ENCODE measurements at places on chromosomes 7 and 10.

- peaks cover 9% of the 10 kb centered on the region for H3K4me1 ChIP-seq
- no peaks in the 10 kb centered on the region for H3K36me3 ChIP-seq
- H3K4me3 ChIP-seq: no peak overlapping the region
- no peak for DNase-seq
- H3K27ac ChIP-seq: no peak overlapping the region
Observed at GRCh38 chr10:109880886-109881768, 42.2 kb downstream of the XPNPEP1 start.

DNA sequence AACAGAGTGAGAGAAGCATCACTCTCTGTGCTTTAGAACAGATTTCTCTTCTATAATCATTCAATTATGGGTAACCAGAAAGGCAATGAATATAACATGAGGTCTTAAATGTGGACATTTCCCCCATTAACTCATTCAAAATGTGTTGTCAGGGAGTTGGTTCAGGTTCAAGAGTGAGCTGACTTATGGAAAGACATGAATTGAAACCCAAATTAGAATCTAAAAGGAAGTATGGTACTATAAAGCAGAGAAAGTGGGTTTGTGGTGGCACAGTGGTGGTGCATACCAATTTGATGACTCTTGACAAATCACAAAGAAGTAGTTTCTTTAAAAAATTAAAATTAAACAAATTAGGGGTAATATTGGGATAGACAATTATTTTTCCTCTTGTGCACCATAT is 114.6 kb upstream of the MEOX2 start:
- H3K27ac ChIP-seq: peak overlapping the region; percentile 71
- DNase-seq: no peak
- H3K4me1 ChIP-seq: no peaks in the 10 kb centered on the region
- no peaks in the 10 kb centered on the region for H3K36me3 ChIP-seq
- H3K4me3 ChIP-seq: no peak overlapping the region

- DNase-seq: no peak
- no peak overlapping the region for H3K4me3 ChIP-seq
- H3K4me1 ChIP-seq: peaks cover 9% of the 10 kb centered on the region
- H3K27me3 ChIP-seq: no peaks in the 10 kb centered on the region
- no peaks in the 10 kb centered on the region for H3K36me3 ChIP-seq
- H3K27ac ChIP-seq: no peak overlapping the region
Observed at GRCh38 chr7:79502151-79502550, 48.7 kb upstream of the MAGI2 start.

DNA sequence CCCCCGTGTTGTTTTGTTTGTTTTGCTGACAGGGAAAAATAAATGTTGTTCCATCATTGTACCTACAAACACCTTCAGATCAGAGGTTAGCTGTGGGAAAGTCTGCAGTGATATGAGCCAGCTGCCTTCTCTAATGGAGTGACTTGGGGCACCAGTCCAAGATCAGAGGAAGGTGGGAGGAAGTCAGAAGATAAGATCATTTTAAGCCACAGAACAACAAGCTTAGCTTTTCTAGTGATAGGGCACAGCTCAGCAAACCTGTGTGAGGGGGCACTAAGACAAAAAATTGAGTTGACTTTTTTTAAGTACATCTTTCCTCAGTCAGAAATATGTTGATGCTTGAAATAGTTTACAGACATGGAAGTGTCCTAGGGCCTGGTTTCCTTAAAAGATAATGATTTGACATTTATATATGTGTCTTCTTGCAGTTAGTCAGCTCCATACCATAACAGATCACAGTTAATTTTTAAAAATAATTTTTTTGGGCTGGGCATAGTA is 240.3 kb upstream of the KAT6B start:
- H3K4me1 ChIP-seq: peaks cover 30% of the 10 kb centered on the region
- no peaks in the 10 kb centered on the region for H3K27me3 ChIP-seq
- DNase-seq: no peak
- no peaks in the 10 kb centered on the region for H3K36me3 ChIP-seq

- DNase-seq: no peak
- H3K4me3 ChIP-seq: no peak overlapping the region
- H3K36me3 ChIP-seq: no peaks in the 10 kb centered on the region
- H3K27me3 ChIP-seq: no peaks in the 10 kb centered on the region
Observed at GRCh38 chr10:127854769-127855590, 37.8 kb downstream of the CLRN3 start.

- H3K4me3 ChIP-seq: no peak overlapping the region
- H3K36me3 ChIP-seq: no peaks in the 10 kb centered on the region
- no peak for DNase-seq
- H3K4me1 ChIP-seq: no peaks in the 10 kb centered on the region
- H3K27me3 ChIP-seq: no peaks in the 10 kb centered on the region
Observed at GRCh38 chr7:66768865-66769832, 28.6 kb downstream of the RABGEF1 start.

GRCh38 chr7:135536150-135536549 is 21.6 kb upstream of the NUP205 start:
- H3K4me1 ChIP-seq: no peaks in the 10 kb centered on the region
- H3K4me3 ChIP-seq: no peak overlapping the region
- no peaks in the 10 kb centered on the region for H3K27me3 ChIP-seq
- DNase-seq: no peak

- no peaks in the 10 kb centered on the region for H3K36me3 ChIP-seq
- H3K4me3 ChIP-seq: peak overlapping the region; percentile 27
- no peaks in the 10 kb centered on the region for H3K4me1 ChIP-seq
- DNase-seq: peak; percentile 84
- no peaks in the 10 kb centered on the region for H3K27me3 ChIP-seq
Observed at GRCh38 chr7:34320926-34321661, 336.9 kb upstream of the NPSR1 start.

DNA sequence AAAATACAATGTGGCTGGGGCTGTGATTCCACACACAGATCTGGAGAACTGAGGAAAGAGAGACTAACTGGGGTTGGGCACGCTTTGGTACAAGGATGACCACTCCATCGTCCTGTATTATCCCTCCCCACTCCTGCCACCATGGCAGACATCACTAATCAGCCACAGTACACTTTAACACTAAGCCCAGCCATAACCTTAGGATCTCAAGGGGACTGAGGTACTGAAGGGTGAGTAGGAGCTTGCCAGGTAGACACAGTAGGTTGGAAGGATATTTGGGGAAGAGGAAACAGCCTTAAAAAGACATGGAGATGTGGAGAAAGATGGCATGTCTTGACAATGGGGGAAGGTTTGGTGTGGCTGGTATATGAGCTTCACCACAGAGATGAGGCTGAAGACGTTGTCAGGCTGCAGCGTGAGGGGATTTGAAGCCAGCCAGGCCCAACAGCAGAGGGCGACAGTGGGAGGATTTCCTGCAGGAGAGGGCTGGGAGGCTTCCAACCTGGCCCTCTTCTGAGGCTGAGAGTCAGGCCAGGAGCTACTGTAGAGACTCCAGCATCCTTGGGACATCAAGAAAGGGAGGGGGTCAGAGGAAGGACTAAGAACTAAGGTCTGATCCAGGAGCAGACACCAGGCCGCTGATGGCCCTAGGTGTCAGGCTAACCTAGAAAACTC is 58.6 kb upstream of the COL13A1 start:
- H3K36me3 ChIP-seq: no peaks in the 10 kb centered on the region
- no peak overlapping the region for H3K27ac ChIP-seq
- no peaks in the 10 kb centered on the region for H3K4me1 ChIP-seq
- DNase-seq: peak; percentile 75

- no peaks in the 10 kb centered on the region for H3K27me3 ChIP-seq
- no peaks in the 10 kb centered on the region for H3K4me1 ChIP-seq
- H3K27ac ChIP-seq: no peak overlapping the region
- no peaks in the 10 kb centered on the region for H3K36me3 ChIP-seq
- no peak for DNase-seq
Observed at GRCh38 chr7:70242826-70243225, 644.6 kb downstream of the AUTS2 start.

DNA sequence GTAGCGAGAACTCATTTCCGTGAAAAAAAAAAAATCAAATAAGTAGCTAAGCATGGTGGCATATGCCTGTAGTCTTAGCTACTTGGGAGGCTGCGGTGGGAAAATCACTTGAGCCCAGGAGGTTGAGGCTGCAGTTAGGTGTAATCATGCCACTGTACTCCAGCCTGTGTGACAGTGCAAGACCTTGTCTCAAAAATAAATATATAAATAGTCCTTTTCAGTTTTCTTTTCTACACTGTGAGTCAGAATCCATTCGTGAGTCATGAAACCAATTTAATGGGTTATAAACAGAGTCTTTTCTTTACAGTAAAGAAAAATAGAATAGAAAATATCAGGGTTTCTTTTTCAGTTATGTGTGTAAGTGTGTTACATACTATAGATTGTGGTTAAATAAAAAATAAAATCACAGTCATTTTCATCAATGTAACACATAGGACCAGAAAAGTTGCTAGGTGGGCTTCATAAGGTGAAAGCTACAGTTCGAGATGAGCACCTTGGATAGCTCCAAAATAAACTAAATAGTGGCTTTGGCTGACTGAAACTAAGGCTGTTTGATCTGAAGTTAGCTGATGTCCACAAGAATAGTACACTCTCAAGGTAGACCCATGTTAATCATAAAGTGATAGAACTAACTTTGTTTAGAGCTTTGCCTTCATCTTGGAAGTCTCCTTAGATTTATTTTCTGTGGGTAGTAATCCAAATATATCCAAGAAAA is 781.1 kb downstream of the GATA3 start:
- no peaks in the 10 kb centered on the region for H3K27me3 ChIP-seq
- H3K36me3 ChIP-seq: no peaks in the 10 kb centered on the region
- no peaks in the 10 kb centered on the region for H3K4me1 ChIP-seq
- no peak overlapping the region for H3K4me3 ChIP-seq
- no peak overlapping the region for H3K27ac ChIP-seq

DNA sequence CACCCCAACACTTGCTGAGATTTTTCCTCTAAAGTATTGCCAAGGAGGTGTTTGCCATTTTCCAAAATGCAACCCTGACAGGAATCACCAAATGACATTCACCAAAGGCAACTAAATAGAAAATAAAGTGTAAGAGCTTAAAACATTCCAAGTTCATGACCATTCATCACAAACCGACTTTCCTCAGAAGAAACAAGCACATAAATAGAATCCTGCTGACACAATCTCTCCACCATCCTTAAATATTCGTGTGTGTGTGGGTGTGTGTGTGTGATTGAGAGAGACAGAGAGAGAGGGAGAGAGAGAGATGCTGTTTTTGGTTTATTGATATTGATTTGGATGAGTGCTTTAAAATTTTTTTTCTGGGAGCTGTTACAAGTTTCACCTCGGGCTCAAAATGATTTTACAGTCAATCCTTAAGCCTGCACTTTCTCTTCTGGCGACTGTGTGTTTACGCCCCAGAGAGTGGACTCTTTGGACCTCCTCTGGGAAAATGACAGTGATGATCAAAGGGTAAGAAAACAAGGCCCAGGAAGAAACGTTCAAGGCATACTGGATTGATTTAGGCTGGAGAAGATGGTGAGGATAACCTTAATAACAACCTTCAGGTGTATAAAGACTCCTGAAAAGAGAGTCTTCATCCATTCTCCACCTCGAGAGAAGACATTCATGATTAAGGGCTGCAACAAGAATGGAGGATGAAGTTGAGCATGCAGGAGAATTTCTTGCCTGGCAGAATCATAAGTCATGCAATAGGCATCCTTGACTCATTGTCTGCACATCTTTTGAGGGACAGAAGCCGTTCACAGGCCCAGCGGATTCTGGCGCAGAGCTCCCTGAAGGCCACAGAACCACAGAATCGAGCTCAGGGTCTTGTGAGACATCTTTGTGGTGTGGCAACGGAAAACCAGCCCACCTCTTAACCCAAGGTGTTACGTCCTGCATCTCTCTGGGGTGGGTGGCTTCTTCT is 104.4 kb upstream of the FGFR2 start:
- H3K27ac ChIP-seq: no peak overlapping the region
- H3K4me1 ChIP-seq: no peaks in the 10 kb centered on the region

DNA sequence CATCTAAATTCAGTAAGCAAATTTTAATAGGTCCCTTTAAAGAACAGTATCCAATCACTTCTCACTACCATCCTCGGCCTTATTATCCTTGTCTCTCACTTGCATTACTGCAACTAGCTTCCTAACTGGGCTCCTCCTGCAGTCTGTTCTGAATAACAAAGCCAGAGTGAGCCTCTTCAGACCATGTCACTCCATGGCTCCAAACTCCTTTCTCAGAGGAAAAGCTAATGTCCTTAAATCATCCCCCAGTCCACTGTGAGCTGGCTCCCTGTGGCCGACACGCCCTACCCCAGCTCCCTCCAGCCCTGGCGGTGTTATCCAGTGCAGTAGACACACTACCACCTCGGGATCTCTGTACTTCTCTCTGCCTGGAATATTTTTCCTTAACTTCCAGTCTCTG is 80.0 kb downstream of the EPC1 start:
- DNase-seq: no peak
- no peaks in the 10 kb centered on the region for H3K4me1 ChIP-seq
- no peak overlapping the region for H3K4me3 ChIP-seq
- no peak overlapping the region for H3K27ac ChIP-seq

- H3K4me1 ChIP-seq: no peaks in the 10 kb centered on the region
- H3K36me3 ChIP-seq: no peaks in the 10 kb centered on the region
- H3K4me3 ChIP-seq: no peak overlapping the region
- no peak for DNase-seq
Observed at GRCh38 chr7:34851431-34851830, 185.9 kb downstream of the DPY19L1 start.

GRCh38 chr7:48109848-48110663 is 21.0 kb downstream of the UPP1 start:
- H3K27ac ChIP-seq: no peak overlapping the region
- no peaks in the 10 kb centered on the region for H3K36me3 ChIP-seq
- H3K27me3 ChIP-seq: no peaks in the 10 kb centered on the region
- H3K4me1 ChIP-seq: peaks cover 4% of the 10 kb centered on the region

DNA sequence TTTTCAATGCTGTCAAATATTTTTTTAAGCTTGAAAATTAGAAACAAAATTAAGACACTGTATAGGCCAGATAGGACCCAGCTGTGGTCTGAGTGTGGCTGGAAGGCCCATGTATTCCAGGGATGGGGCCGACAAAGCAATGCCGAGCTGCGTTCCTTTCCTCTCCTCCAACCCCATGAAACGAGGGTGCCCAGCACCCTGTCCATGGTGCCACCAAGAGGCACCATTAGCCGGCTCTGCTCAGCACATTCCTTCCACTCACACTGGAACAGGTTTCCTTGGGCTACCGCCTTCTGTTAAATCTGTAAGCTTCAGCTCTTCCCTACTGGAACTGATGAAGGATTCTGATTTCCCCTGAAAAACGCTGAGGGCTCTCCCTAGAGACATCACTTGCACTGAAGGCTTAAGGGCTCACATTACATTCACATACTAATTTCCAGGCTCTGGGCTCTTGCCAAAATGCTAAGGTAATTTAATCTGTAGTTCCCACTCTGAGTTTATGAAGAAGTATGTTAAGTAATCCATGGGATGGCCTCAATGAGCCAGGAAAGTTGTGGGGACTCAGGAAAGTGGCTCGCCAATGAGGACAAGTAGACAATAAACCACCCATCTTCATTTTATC is 73.7 kb upstream of the CAMK2B start:
- H3K4me1 ChIP-seq: no peaks in the 10 kb centered on the region
- H3K36me3 ChIP-seq: no peaks in the 10 kb centered on the region
- no peak for DNase-seq
- no peak overlapping the region for H3K27ac ChIP-seq

- H3K36me3 ChIP-seq: no peaks in the 10 kb centered on the region
- H3K4me1 ChIP-seq: no peaks in the 10 kb centered on the region
- H3K4me3 ChIP-seq: no peak overlapping the region
- H3K27ac ChIP-seq: no peak overlapping the region
- H3K27me3 ChIP-seq: no peaks in the 10 kb centered on the region
- no peak for DNase-seq
Observed at GRCh38 chr7:25216837-25217236, 11.4 kb downstream of the NPVF start.
